Brain (organoid and tissue), 16 donors: ENCODE measurements at places on chromosomes 4 and X.

GRCh38 chrX:153460826-153461225 lies 9.6 kb downstream of the HAUS7 start:
- DNase-seq = peak; percentile 68

GRCh38 chr4:108072300-108072699 lies 82.6 kb downstream of the HADH start:
- DNase-seq = no peak

DNA sequence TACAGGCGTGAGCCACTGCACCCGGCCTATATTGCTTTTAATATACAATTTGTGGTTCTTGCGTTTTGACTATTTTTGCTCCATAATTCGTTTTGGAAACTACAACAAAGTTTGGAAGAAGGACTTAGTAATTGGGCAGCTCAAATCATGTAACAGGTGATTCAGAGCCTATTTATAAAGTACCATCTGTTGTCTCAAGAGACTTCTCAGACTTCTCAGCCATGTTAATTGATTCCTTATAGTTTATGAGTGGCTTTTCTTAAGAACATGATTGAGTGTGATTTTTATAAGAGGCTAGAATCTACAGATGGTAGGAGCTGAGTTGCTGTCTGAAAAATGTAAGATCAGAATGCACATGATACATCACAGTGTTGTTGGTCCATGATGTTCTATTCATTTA lies 240.2 kb downstream of the ADGRL3 start:
- DNase-seq = peak; percentile 86

GRCh38 chr4:189267312-189267965 lies 673.2 kb upstream of the FRG1 start:
- DNase-seq = no peak

DNA sequence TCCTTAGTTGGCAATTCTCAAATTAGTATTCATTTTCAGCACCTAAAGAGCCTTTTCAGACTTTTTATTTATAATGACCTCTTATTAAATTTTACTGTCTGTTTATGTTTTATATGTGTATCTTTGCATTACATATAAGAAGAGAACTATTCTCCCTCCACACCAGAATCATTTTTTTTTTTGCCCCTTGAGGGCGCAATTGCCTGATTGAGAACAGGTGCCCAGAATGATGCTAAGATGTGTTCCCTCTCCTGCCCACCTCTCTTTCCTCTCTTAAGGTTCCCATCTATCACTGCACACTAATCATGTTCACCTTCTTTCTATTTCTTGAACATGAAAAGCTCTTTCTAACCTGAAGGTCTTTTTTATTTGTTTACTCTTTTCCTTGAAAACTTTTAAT lies 44.2 kb upstream of the ADAM29 start:
- DNase-seq = peak; percentile 35

DNA sequence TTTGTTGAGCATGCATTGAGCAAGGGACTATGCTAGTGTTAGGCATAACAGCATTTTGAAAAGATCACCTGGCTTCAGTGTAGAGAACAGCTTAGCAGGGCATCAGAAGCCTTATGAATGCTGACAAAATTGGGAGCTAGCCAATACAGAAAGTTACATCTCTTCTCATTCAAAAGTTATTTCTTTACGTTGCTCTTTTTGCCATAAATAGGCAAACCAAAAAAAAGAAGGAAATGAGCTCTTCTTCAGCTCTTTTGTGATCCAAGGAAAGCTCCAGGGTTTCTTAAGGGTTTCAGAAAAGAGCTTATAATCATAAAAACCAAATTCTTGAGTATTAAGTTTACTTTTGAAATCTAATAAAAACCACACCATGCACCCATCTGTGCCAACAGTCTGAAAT lies 35.2 kb upstream of the LNX1 start:
- no peak for DNase-seq

GRCh38 chrX:1534301-1535168 lies 2.5 kb downstream of the P2RY8 start:
- DNase-seq = peak; percentile 8
